ENCODE measurements at places on chromosomes 6 and 20.

DNA sequence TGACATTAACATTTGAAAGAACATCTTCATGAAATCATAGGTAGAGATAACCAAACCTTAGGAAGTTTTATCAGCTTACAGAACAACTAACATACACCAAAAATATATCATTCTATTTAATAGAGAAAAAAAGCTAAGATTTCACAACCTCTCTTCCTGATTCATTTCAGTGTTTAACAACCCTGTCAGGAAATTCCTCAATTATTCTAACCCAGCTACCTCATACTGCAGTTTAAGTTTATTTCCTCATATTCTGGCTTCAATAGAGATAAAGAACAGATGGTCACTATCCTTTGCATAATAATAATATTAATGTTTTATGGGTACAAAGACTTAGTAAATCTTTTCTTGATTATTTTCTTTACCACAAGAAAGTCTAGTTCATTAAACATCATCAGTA, 112.9 kb upstream of the HSF2 start:
- DNase-seq, result no peak

- DNase-seq, result no peak
Observed at GRCh38 chr6:12969966-12970365, 253.4 kb downstream of the PHACTR1 start.

GRCh38 chr6:4872841-4873240, 96.6 kb downstream of the CDYL start:
- no peak for DNase-seq

DNA sequence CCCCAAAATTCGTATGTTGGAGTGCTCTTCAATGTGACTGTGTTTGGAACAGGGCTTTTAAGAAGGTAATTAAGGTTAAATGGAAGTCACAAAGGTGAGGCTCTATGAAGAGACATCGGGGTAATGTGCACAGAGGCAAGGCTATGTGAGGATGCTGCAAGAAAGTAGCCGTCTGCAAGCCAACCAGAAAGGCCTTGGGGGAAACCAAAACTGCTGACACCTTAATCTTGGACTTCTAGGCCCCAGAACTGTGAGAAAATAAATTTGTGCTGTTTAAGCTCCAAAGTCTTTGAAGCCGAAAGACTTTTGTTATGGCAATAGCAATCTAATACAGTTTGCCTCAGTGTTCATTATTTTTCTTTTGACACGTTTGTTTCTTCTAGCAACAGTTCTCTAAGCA, 2.4 kb upstream of the IRAK1BP1 start:
- DNase-seq, result no peak

All from activated CD4-positive, alpha-beta T cell treated with anti-CD3 and anti-CD28 coated beads for 24 hours (primary cell).